CD8-positive, alpha-beta memory T cell (primary cell): ENCODE measurements at places on chromosomes 1 and 21. TPM values are rescaled to one million over a fixed set of nuclear protein-coding genes. Genes with fewer than 3 reads are reported as not detected.

DNA sequence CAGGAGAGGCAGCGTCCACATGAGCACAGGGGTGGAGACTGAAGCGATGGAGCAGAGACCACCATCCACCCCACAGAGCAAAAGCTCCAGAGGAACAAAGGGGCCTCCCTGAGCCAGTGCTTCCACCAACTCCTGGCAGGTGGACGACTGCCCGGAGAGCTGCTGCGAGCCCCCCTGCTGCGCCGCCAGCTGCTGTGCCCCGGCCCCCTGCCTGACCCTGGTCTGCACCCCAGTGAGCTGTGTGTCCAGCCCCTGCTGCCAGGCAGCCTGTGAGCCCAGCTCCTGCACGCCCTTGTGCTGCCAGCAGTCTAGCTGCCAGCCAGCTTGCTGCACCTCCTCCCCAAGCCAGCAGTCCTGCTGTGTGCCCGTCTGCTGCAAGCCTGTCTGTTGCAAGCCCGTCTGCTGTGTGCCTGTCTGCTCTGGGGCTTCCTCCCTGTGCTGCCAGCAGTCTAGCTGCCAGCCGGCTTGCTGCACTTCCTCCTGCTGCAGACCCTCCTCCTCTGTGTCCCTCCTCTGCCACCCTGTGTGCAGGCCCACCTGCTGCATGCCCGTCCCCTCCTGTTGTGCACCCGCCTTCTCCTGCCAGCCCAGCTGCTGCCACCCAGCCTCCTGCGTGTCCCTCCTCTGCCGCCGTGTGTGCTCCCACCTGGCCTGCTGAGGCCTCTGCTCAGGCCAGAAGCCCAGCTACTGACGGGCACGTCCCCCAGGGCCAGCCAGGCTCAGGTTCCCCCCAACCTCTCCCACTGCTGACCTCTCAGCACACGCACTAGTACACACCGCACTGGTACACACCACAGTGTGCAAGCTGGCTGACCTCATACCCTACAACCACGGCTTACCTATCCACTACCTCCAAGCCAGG lies 5.4 kb downstream of the KRTAP10-12 start:
- no peak for DNase-seq
- no peaks in the 10 kb centered on the region for H3K36me3 ChIP-seq
- H3K27ac ChIP-seq, result no peak overlapping the region
- H3K27me3 ChIP-seq, result peaks cover 49% of the 10 kb centered on the region
- H3K4me1 ChIP-seq, result no peaks in the 10 kb centered on the region
- no peak overlapping the region for H3K4me3 ChIP-seq

GRCh38 chr1:146051452-146051851 lies 29.9 kb upstream of the HJV start:
- peak overlapping the region; percentile 52 for H3K4me3 ChIP-seq
- H3K36me3 ChIP-seq, result no peaks in the 10 kb centered on the region
- no peaks in the 10 kb centered on the region for H3K27me3 ChIP-seq

The C8B gene
- not detected for total RNA-seq

DNA sequence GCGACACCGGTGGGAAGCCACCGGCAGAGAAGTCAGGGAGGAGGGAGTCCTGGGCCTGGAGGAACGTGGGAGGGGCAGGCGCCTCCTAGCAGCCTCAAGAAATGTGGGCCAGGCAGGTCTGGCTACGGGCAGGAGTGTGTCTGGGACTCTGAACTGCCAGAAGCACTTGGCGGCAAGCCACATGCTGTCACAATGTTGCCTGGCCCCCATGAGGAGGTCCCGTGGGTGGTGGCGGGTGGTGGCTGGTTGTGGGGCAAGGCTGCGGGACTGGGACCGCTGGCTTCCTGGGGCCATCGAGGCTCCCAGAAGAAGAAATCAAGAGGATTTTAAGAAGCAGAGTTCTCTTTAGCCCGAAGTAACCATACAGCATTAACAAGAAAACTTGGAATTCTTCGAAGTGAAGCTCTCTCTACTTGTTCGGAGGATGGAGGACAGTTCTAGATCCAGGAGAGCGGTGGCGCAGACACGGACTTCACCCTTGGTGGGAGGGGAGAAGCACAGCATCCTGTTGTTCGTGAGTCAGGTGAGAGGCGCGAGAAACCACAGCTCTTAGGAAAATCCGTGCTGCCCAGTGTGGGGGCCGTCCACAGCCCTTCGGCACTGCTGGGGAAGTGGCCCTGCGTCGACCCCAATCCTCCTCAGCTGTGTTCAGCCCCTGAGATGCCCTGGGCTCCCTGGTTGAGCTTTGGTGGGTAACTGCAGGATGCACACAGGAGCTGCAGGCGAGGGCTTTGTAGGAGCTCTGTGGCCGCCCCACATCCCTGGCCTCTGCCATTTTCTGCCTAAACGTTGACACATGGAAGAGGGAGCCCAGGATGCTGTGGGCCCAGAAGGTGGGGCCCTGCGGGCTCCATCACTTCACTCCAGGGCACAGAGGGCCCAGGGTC lies 12.4 kb downstream of the SKI start:
- H3K27me3 ChIP-seq, result no peaks in the 10 kb centered on the region
- no peak overlapping the region for H3K27ac ChIP-seq
- peak overlapping the region; percentile 5 for H3K4me3 ChIP-seq
- H3K4me1 ChIP-seq, result peaks cover 74% of the 10 kb centered on the region
- peaks cover 12% of the 10 kb centered on the region for H3K36me3 ChIP-seq

DNA sequence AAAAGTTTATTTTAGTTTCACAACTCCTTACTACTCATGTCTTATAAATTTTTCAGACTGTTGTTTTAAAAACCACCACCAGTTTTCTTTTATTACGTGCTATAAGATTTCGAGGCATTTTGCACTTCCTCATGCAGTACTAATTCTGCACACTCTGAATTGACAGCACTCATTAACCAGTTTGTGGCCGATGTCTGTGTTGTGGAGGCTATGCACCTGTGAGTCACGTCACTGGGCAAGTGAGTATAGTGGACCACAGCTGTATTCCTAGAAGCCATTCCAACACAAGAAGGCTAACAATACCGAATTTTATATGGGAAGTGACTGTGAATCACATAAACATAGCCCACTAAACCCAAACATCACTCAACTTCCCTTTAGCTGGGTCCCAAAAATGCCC lies 21.0 kb upstream of the SPATA6 start:
- no peak overlapping the region for H3K4me3 ChIP-seq
- no peaks in the 10 kb centered on the region for H3K4me1 ChIP-seq
- H3K36me3 ChIP-seq, result no peaks in the 10 kb centered on the region
- H3K27ac ChIP-seq, result no peak overlapping the region

DNA sequence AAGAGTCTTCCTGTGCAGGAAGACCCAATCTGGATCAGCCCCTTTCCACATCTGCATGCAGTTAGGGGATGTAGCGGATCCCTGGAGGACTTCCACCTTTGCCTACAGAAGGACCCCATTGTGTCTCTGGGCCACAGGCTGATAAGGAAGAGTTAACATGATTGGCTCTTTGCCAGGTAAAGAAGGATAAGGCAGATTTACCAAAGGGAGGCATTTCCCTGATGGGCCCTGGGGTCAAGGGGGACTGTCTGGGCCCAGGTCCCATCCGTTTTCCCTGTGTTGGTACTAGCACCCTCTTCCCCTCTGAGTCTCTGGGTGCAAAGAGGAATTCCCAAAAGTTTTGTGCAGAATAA lies 29.1 kb downstream of the SLC26A9 start:
- no peak for DNase-seq
- no peaks in the 10 kb centered on the region for H3K36me3 ChIP-seq
- no peak overlapping the region for H3K4me3 ChIP-seq
- no peak overlapping the region for H3K27ac ChIP-seq
